ENCODE measurements at places on chromosomes 4 and X.

DNA sequence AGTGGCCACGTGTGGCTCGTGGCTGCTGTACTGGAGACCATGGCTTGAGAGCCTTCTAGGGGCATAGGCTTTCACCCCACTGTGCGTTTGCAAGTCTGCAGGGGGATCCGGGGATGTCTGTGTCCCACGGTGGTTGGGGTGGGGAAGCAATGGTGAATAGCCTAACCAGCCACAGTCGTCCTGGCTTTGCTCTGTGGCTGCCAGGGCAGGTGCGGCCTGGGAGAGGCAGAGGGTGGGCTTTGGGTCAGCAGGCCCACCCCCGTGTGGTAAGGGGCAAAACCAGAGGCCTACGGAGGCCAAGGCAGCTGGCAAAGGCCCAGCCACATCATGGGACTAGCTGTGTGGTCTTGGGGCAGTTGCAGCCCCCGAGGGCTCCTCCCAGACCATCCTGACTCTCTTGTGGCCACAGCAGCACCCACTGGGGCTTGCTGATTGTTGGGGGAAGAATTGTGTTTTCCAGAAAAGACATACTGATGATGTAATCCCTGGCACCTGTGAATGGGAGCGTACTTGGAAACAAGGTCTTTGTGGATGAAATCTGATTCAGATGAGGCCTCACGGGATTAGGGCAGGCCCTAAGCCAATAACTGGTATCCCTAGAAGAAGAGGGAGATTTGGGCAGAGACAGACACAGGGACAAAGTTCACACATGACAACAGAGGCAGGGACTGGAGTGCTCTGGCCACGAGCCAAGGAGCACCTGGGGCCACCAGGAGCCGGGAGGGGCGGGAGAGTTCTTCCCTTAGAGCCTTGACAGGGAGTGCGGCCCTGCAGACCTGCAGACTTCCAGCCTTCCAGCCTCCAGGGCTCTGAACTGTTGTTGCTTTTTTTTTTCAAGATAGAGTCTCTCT, 2.9 kb downstream of the CPZ start:
- no peak for DNase-seq

- DNase-seq: no peak
Observed at GRCh38 chrX:57285001-57285400, 1.5 kb upstream of the FAAH2 start.

GRCh38 chr4:149997881-149998421, 80.3 kb upstream of the DCLK2 start:
- no peak for DNase-seq

- DNase-seq: peak; percentile 86
Observed at GRCh38 chr4:16082426-16083240, 1.2 kb downstream of the PROM1 start.

DNA sequence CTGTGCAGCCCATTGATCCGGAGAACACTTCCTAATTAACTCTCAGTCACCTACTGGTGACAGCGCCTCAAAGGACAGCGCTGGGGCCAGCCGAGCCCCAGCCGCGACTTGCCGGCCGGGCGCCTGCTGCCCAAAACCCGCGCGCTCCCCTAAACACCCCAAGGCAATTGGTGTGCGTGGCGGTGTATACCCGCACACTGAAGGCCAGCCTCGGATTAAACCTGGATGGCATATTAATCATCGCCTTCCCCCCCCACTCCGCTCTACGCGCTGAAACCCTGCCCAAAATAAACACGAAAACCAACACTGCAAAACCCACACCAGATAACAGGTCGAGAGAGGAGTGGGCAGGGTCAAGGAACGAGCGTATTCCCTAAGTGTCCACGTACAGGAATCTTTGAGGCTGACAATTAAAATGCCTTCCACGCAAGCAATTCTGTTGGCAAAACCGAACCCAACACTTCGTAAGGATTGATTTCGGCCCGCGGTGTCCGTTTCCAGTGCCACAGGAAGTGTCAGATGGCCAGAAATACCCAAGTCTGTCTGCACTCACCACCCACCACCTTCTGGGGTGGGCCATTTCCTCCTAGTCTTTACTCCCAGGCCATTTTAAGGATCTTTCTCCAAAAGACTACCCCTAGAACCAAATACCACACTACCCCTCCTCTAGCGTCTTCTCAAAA, 2.7 kb downstream of the BCOR start:
- no peak for DNase-seq

DNA sequence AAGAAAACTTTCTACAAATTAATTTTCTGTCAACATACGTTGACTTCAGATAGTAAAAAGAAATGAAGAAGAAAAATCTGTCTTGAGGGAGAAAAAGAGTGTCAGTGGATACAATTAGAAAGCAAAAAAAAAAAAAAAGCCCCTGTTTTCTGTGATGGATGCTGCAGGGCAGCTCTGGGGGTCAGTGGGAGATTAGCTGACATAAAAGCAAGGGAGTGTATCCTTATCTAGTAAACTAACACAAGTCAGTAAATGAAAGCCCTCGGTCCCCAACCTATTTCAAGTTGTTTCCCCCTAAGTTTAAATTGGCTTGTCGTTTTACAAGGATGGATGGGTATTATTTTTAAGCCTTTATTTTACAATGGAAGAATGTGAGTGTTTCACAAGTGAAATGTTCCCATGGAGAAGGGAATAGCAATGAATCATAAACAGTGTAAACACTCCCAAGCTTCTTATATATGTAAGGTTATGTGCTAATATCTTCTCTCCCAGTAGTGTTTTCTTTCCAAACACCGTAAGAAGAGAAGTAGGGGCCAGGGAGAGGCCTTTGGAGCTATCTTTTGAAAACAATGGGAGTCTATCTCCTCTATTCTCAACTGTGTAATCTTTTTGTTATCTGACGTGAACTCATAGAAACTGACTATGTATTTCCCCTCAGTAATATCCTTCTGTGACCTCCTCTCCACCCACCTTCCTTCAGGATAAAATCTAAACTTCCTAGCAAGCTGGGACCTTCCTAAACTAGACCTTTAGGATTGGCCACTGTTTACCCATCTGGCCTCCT, 347.7 kb downstream of the FBXO8 start:
- no peak for DNase-seq

All from HuH-7.5 (cell line).